ENCODE measurements at places on chromosomes 11 and 22.

- DNase-seq = peak; percentile 82
Observed at GRCh38 chr11:123129920-123130319, 65.1 kb downstream of the CLMP start.

DNA sequence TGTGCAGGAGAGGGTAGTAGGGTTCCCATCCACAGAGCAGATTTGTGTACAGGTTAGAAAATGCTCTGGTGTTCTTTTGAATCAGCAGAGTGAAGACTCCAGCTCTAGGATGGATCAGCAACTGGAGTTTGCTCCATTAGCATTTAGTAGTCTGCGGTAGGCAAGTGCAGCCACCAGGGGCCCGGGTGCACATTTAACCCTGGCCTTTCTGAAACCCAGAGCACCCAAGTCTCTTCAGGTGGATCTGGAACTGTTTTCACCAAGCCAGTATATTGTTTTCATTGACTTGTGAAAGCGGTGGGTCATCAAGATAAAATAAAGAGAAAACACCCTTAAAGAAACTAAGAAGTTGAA lies 100.8 kb upstream of the CLPB start:
- DNase-seq = no peak

DNA sequence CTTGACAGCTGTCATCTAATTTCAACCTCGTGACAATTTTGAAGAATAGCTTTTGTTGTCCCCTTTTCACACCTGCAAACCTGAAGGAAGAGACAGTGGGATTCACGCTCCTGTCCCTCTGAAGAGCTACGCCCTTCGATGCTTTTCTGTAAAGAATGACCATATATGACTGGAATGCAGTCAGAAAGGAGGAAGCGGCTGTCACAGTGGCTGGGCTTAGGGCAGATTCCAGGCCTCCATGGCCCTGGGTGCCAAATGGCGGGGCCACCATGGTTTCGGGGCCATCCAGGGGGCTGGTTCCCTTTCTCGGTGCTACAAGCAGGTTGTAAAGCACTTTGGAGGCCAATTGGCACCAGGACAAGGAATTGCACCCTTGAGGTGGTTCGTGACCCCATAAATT lies 22.2 kb upstream of the FGF19 start:
- DNase-seq = no peak

DNA sequence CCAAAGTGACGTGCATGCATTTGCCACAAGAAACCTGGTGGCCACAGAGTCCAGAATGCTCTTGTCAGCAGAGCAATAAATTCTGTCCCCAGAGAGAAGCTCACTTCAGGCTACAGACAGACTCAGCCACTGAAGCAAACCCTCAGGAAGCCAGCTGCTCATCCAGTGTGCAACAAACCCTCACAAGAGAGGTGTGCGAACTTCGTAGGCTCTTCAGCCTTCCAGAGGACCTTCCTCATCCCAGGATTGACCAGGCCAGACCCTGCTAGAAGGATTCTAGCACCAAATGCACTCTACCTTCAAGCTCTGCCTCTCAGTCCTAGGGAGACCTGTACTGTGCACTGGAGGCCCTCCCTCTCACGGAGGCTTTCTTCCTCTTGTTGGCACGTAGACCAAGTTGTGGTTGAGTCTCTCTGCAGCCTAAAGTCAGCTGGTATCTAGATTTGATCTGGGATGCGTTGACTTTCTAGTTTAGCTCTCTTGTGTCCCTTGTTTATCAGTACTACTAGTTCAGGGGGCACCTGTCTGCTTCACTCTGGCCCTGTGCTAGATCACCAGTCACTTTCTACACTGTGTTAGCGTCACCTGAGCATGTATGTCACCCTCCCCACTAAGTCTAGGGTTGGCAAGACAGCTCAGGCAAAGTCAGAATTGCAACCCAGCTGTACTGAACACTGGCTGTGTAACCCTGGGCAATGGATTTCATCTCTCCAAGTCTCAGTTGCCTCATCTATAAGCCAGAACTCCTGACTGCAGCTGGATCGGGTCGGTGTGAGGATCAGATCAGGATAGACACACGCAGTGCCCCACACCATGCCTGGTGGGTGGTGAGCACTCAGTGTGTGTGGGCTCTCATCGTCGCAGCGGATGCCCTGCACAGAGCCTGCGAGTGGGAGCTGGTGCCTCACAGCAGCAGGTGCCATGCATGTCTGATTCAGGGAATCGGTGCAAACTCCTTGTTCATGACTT lies 22.1 kb upstream of the TMPRSS13 start:
- DNase-seq = no peak

- DNase-seq = no peak
Observed at GRCh38 chr11:64436000-64436399, 77.0 kb downstream of the RPS6KA4 start.

GRCh38 chr11:28878025-28878424 lies 769.8 kb downstream of the METTL15 start:
- DNase-seq = peak; percentile 61

- no peak for DNase-seq
Observed at GRCh38 chr11:128520888-128521681, 66.3 kb downstream of the ETS1 start.

- no peak for DNase-seq
Observed at GRCh38 chr11:45665206-45665932, at the start of gene CHST1. TSS of gene CHST1 (minus strand) at chr11:45665622. CDS start at chr11:45650923, 14,699 bp downstream.

DNA sequence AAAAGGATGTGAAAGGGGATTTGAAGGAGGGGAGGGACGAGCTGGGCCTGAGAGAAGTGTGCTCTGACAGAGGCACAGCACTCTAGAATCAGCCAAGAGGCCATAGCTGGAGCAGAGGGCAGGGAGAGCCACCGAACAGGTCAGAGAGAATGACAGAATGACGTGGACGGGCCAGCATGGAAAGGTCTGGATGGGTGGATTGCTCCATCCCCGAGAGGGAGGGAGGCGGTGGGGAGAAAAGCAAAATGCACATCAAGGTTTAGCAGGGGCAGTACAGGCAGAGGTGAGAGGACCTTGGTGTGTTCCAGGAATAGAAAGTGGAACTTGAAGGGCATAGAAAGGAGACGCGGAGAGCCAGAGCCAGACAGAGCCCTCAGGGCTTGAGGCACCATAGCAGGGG lies 6.9 kb downstream of the PMM1 start:
- DNase-seq = no peak

GRCh38 chr11:34044664-34045485 lies 6.7 kb upstream of the CAPRIN1 start:
- DNase-seq = peak; percentile 76

GRCh38 chr11:97702951-97703350 lies 1313.1 kb downstream of the JRKL start:
- no peak for DNase-seq

DNA sequence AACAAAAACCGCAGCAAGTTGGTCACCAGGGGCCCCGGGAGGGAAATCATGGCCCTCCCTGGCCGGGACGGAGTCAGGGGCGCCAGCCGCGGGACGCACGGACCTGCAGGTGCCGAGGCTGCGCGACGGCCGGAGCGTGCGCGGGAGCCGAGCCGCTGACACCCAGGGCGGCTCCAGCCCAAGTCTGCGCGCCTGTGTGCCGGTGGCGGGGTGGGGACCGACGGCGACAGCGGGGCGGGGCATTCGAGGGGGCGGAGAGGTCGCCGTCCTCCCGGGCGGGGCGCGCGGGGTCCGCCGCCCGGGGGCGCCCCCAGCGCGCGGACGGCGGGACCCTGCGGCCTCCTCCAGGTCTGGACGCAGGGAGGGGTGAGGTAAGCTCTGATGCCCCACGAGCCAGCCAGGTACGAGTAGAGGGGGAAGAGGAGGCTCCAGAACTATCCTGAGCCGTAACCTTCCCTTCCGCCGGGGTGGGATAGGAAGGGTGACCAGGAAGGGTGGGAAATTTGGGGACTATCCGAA lies at the start of gene ESAM:
TSS of gene ESAM (minus strand) at position 186 of the 519 bp plus-strand sequence. CDS start at position 50, 136 bp downstream.
- no peak for DNase-seq

- no peak for DNase-seq
Observed at GRCh38 chr11:37841016-37841415, 1243.0 kb upstream of the RAG2 start.

DNA sequence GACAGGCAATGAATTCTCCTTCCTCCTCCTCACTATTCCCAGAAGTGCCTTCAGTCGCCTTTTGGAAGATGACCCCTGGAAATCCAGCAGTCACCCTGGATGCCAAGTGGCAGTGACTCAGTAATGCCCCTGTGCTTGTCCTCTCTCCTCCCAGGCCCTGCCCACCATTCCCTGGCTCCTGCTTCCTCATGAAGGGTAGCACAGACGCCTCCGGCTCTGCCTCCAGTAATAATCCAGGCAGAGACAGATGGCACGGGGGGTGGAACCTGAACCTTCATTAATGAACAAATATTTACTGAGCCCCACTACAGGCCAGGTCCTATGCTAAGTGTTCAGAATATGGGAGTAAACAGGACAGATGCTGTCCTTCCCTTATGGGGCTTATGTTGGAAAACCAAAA lies 23.2 kb downstream of the SYT13 start:
- no peak for DNase-seq

DNA sequence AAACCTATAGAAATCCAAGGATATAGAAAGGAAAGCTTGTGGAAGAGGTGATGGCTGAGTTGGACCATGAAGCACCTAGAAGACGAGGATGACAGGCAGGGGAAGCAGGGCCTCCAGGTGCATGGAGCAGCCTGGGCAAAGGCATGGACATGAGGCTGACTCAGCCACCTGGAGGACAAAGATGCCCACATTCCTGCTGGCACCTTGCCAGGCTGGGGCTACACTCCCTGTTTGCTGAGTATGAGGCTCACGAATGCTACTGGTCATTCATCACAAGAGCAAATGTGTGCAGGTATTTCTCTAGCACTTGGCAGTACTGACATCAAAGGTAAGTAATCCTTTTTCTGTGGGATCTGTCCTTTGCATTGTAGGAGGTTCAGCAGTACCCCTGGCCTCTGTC lies 7.1 kb upstream of the SCGB2A1 start:
- no peak for DNase-seq

GRCh38 chr11:76523147-76523546 lies 78.3 kb downstream of the EMSY start:
- no peak for DNase-seq

- DNase-seq = no peak
Observed at GRCh38 chr11:108198833-108199232, 23.6 kb downstream of the NPAT start.

DNA sequence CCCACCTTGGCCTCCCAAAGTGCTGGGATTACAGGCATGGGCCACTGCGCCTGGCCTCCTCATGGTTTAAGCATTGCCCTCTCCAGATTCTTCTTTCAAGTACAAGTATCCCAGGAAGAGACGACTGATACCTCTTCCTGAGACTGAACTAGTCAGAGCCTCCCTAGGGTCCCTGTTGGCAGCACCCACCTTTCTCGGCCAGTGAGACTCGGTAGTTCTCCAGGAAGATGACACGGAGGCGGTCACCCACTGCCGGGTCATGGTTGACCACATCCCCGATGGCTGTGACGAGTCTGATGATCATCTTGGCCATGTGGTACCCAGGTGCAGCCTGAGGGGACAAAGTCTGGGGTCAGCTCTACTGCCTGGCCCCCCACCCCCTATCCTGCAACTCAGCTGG lies 7.2 kb upstream of the RASGRP2 start:
- no peak for DNase-seq

DNA sequence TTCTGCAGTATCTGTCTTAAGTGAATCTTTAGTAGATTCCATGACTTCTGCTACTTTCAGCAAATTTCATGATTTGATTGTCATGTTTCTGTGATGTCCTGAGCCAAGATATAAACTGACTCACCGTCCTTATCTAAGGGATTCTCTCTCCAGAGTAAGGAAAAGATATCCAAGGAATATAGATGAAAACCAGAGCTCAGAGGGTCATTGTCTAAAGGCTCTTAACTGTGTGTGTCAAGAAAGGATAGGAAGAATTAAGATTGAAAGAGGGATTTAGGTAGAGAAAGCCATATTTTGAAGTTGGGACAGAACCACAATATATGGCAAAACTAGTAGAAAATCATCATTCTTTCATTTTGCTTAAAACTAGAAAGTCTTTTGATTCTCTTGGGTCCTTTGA lies 50.7 kb downstream of the PPME1 start:
- no peak for DNase-seq

DNA sequence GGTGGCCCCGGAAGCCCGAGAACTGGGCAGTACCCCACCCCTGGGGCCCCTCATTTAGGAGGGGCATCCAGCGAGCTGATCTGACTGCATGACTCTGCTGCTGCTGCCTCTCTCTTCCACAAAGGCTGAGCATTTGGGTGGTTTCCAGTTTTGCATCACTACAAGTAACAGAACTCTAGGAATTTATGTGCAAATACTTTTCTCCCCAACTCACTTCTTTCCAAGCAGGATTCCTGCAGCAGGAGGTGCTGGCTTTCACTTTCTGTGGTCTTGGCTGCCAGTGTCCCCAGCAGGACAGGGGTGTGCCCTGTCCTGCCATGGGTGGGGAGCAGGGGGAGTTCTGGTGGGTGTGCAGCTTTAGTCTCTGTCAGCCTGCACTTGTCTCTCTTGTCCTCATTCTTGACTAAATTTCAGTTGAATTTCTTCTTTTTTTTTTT lies 21.2 kb downstream of the UPB1 start:
- DNase-seq = peak; percentile 93

GRCh38 chr11:98300719-98301118 lies 720.0 kb upstream of the CNTN5 start:
- DNase-seq = no peak

DNA sequence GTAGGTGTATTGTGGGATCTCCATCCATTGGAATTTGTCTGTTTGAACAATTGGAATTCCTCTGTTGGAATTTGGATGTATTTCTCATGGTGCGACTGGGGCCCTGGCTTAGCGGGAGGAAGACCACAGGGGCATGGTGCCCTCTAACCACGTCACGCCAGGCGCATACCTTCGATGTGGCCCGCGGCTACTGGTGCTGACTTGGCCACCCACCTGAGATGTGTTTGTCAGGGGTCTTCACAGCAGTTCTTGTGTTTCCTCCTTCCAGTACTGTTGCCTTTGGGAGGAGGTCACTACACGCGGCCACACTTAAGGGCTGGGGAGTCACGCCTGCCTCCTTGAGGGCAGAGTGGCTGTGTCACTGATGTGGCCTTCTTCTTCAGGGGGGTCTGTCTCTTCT lies 36.6 kb upstream of the GRAMD4 start:
- DNase-seq = no peak

- peak; percentile 96 for DNase-seq
Observed at GRCh38 chr11:35363854-35364780, 55.2 kb downstream of the SLC1A2 start.

DNA sequence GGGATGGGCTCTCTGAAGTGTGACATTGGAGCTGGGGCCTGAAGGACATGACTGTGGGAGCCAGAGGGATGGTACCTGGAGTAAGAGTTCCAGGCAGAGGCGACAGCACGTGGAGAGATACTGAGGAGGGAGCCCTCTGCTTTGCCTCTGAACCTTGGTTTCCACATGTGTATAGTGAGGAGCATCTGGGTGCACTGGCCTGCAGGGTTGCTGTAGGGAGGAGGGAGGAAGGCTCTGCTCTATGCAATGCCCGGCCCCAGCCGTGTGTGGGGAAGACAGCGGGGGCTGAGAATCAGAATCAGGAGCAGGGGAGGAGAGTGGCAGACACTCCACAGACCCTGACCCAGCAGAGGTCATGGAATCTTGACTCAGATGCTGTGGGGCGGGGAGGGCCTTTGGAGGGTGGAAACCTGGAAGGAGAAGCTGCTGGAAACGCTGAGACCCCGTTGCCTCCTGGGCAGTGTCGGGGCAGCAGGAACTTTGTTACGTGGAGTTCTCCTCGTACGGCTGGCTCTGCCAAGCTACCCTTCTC lies 4.0 kb downstream of the SCYL1 start:
- DNase-seq = no peak

Measured in AG10803 (cell line).